Activated effector memory CD4-positive, alpha-beta T cell treated with anti-CD3 and anti-CD28 coated beads, Interleukin-2, amount 50 U/mL, for 16 hours (primary cell): ENCODE measurements at places on chromosomes 5 and 9.

DNA sequence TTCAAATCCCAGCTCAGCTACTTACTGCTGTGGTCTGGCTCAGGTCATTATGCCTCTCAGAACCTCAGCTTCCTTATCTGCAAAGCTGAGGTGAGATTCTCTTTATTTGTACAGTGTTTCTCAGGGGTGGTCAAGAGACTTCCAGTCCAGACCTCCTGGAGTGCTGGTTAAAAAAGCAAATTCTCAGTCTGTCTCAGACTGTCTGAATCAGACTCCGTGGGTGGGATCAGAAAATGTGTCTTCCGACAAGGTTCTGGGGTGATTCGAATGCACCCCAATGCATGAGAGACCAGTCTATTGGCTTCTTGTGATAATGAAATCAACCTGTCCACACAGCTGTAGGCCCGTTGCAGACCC is 137.7 kb upstream of the SMIM23 start:
- no peak for DNase-seq

DNA sequence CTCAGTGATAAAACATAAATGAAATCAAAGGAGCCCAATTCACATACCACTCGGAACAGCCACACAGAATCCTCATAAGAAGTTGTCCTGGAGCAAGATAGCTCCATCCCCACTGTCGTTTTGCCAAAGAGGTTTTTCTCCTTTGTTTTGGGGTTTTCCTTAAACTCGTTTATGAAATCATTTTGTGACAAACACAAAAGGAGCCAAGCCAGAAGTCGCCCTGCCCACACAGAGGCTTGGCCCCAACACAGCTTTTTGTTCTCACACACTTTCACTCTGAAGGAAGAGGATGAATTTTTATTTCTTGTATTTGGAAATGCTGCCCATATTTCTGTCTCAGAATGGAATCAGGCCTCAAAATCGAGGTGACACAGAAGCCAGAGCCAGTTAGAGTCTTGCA is 113.4 kb downstream of the HSD17B3 start:
- no peak for DNase-seq

DNA sequence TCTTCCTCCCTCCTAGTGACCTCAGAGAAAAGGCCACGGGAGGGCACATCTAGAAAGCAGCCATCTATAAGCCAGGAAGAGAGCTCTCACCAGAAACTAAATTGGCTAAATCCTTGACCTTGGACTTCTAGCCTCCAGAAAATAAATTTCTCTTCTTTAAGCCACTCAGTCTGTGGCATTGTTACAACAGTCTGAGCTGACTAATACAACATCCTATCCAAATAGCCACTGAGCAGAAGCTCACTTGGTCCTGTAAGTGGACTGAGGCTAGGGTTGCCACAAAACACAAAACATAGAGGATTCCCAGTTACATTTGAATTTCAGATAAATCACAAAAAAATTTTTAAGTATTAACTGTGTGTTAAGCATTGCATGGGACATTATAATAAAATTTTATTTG is 383.4 kb downstream of the MLLT3 start:
- DNase-seq: no peak

DNA sequence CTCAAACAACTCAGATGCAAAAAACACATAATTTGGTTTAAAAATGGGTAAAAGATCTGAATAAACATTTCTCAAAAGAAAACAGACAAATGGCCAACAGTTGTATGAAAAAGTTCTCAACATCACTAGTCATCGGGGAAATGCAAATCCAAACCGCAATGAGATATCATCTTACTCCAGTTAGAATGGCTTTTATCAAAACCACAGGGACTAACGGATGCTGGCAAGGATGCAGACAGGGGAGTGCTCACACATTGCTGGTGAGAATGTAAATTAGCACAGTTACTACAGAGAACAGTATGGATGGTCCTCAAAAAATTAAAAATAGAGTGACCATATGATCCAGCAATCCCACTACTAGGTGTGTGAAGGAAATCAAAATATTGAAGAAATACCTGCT is 589.1 kb upstream of the ADAMTS16 start:
- DNase-seq: no peak

GRCh38 chr5:56307714-56308333 is 74.7 kb upstream of the ANKRD55 start:
- DNase-seq: no peak

- DNase-seq: no peak
Measured at GRCh38 chr9:34592895-34593601, 3.5 kb upstream of the CNTFR start.

GRCh38 chr5:173888473-173889131 is 453 bp downstream of the CPEB4 start:
- DNase-seq: peak; percentile 68

GRCh38 chr9:123373946-123374345 is 17.9 kb downstream of the CRB2 start:
- DNase-seq: no peak

GRCh38 chr5:175697846-175698245 is 40.0 kb downstream of the HRH2 start:
- peak; percentile 41 for DNase-seq

DNA sequence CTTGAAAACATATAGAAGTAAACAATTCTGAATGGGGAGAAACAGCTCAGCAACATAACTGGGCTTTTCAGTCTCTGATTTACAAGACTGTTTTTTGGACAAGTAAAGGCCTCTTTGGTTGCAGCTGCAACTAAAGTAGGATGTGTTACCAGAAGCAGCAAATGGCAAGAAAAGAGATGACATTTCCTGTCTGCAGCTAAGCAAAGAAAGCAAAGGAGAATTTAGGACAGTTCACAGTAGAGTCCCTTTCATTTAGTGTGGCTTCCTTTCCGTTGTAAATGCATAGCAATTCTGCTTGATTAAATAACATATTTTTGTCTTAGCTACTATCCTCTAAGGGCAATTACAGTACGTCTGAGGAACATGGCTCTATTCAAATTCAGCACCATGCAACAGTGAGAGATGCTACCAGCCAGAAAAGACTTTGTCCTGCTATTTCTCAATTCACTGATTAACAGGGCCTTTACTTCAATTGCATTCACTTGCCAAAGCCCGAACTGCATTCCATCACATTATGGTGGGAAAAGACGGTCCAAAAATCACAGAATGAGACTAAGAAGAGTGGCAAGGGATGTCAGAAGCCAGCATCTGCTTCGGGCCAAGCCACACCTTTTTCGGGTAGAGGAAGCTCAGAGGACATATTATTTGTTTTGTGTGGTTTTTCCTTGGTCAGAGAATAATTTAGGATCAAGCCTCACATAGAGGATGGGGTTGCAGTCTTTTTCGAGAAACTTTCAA is 107.7 kb downstream of the SEMA6A start:
- no peak for DNase-seq

- no peak for DNase-seq
Measured at GRCh38 chr5:77696120-77696519, 57.6 kb upstream of the OTP start.

- no peak for DNase-seq
Measured at GRCh38 chr9:130849356-130849755, 14.3 kb downstream of the ABL1 start.

DNA sequence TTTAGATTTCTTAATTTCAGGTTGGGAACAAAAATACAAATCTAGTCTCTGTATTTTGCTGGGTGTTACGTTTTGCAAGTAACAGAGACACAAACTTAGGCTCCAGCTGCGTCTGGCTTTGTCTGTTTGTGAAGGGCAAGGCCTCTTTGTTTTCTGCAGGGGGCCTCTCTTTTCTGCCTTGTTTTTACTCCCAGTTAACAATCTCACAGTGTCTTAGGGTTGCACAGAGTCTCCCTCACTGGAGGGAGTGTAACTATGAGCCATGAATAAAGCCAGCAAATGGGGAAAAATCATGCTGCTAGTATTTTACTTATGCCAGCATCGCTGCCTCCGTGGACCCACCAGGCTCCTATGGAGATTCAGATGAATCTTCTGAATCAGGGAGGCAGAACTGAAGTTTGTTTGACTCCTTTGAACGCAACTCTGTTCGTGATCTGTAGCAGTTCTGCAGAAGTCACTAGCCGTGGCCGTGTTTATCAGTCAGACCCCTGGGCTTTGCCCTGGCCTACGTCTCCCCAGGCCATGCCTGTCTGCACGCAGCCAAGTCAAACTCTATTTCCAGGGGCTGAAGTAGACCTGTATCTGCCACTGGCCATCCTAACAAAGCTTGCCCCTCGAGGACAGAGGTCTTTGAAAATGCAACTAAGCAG is 77.2 kb downstream of the ATP10B start:
- DNase-seq: no peak

DNA sequence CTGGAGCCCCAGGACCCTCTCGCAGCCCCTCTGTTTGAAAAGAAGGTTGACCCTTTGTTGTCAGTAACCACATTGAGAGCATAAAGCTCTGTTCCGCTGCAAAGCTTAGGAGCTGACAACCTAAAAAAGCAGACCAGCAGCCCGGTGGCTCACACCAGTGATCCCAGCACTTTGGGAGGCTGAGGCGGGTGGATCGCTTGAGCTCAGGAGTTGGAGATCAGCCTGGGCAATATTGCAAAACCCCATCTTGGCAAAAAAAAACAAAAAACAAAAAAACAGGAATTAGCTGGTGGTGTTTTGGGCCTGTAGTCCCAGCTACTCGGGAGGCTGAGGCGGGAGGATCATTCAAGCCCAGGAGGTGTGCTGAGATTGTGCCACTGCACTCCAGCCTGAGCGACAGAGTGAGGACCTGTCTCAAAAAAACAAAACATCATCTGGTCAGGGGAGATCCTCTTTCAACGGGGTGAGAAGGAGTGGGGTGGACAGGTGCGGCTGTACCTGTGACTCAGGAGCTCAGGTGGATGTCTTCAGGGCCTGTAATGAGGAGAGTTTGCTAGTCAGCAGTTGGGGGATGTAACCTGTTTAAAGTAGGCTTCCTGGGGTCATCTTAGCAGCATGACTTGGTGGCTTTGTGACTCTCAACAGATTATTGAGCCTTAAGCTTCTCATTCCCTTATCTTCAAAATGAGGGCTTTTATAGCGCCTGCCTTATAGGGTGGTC is 694 bp upstream of the REEP2 start:
- no peak for DNase-seq

GRCh38 chr5:62299101-62299500 is 6.9 kb upstream of the KIF2A start:
- no peak for DNase-seq

GRCh38 chr9:137355761-137356365 is 53.8 kb upstream of the NRARP start:
- no peak for DNase-seq

GRCh38 chr5:147061431-147061830 is 173.4 kb upstream of the STK32A start:
- no peak for DNase-seq

DNA sequence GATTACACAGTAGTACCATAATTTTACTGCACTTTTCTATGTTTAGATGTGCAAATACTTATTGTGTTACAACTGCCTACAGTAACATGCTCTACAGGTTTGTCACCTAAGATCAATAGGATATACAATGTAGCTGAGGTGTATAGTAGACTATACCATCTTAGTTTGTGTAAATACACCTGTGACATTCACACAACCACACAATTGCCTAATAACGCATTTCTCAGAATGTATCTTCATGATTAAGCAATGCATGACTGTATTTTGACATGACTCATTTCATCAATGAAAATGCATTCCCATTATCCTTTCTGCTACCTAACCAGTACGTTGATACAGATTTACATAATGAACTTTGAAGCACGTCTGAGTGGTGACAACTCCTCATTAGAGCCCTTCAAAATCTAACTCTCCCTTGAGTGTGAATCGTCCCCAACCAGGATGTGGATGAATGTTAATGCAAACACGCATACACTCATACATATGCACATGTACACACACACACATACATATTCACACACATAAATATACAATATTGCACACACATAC is 28.4 kb downstream of the GZMK start:
- DNase-seq: no peak

DNA sequence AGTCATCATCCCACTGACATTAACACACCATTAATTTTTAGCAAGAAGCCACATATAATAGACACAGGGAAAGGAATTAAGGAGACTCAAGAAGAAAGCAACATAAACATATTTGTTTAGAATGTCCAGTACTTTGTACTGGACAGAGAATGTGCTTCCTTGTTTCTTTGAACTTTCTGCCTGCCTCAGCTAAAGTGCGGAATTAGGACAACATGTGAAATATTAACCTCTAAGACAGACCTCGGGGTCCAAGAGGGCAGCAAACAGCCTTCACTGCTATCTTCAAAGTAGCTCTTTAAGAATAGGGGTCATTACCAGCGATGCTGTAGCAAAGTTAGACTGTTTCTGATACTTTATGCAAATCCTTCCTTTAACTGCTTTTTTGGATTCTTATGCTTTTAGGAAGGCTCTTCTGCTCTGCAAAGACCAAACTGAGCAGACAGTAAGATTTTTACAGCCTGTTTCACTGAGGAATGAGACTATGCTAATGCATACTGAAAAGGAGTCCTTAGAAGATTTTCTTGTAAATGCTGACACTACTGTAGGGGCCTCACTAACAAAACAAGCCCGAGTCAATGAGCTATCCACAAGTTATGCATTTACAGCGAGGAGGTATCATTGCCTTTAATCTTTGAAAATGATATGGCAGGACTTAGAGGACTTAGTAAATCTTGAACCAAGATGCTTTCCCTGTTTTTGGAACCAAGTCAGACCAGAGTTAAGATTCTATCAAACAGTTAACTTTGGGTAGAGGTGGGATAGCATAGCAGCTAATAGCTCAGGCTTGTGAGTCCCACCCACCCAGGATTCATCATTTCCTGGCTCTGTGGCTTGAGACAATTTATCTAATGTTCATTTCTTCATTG is 23.8 kb downstream of the DAB2 start:
- no peak for DNase-seq

DNA sequence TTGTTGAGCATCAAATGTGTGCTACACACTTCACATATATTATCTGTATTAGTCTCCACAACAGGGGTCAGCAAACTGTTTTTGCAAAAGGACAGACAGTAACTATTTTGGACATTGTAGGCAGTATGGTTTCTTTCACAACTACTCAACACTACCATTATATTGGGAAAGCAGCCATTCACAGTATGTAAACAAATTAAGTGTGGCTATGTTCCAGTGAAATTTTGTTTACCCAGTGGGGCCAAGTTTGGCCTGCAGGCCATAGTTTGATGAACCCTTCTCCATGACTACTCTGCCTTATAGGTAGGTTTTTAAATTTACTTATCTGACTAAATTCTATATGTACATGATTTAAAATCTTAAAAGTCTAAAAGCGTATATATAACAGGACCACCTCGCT is 13.0 kb upstream of the FAM151B start:
- DNase-seq: no peak

- DNase-seq: no peak
Measured at GRCh38 chr9:89845321-89845720, 240.5 kb downstream of the GADD45G start.

- no peak for DNase-seq
Measured at GRCh38 chr9:129803676-129804060, 684 bp downstream of the TOR1B start.

GRCh38 chr5:78574131-78574673 is 74.4 kb downstream of the LHFPL2 start:
- no peak for DNase-seq

- DNase-seq: no peak
Measured at GRCh38 chr9:123355761-123356431, at the start of gene CRB2. Gene CRB2, plus strand, starts transcription at chr9:123356197. Its CDS starts 64 bp downstream, at chr9:123356261.

GRCh38 chr5:160166069-160166972 is 47.1 kb upstream of the PWWP2A start:
- no peak for DNase-seq

- DNase-seq: no peak
Measured at GRCh38 chr5:20113031-20113715, 125.2 kb upstream of the CDH18 start.
